Effector memory CD4-positive, alpha-beta T cell (primary cell): ENCODE measurements at places on chromosomes 12 and 14.

DNA sequence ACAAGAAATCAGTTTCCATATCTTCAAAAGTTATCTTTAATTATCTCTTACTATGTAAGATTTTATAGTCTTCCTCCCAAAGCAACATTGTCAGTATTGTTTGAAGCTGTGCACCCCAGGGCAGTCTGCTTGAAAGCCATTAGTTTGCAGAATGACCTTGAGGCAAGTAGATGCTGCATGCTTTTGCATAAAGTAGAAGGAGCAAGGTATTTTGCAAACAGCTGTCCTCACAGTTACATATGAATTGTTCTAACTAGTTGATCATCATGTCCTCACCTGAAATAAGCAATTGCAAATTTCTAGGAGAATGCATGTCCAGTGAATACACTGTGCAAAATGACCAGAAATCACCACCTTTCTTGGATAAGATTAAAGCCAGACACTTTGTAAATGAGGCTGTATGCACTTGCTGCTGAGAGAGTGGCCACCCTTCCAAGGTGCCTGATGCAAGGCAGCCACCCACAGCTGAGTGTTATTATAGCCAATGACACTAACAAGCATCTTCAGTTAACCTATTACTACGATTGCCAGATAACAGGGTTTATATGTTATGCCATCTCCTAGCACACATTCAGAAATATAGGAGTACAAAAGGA, 730.0 kb upstream of the TMEM132C start:
- no peak for DNase-seq

- peak; percentile 38 for DNase-seq
These were observed 14.1 kb upstream of the TMEM119 start for GRCh38 chr12:108611884-108612415.

DNA sequence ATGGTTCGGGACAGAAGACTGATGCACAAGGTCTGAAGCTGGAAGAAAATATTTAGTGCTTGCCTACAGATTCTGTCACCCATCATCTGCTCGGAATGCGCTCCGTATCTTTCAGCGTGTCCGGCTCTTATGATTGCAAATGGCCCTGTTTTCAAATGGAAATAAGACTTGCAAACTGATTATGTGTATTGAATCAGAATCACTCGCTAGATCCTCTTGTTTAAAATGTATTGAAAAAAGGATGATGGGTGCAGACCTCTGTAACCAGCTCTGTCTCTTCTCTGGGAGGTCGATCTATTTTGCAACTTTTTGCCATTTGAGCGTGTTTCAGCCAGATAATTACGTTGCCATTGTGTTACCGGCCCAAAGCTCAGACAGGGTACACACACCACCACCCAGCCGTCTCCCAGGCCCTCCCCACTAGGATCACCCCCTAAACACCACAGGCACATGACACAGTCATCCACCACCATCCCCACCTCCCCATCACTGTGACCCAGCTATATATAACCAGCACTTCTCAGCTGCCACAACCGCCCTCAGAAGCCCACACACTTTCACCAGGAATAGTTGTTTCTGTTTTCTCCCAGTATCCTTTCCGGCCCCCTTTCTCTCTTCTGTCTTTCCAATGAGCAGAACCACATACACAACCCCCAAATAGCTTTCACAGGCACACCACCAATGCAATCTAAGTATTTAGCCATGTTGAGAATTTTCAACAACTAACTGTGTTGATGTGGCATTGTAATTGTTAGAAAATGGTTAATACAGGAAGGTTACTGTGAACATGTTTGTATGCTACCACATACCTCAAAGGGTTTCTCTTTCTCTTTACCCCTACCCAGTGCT, 10.7 kb downstream of the NKX2-1 start:
- no peak for DNase-seq

- DNase-seq, result no peak
These were observed 880.0 kb downstream of the SLC16A7 start for GRCh38 chr12:60475825-60476224.

DNA sequence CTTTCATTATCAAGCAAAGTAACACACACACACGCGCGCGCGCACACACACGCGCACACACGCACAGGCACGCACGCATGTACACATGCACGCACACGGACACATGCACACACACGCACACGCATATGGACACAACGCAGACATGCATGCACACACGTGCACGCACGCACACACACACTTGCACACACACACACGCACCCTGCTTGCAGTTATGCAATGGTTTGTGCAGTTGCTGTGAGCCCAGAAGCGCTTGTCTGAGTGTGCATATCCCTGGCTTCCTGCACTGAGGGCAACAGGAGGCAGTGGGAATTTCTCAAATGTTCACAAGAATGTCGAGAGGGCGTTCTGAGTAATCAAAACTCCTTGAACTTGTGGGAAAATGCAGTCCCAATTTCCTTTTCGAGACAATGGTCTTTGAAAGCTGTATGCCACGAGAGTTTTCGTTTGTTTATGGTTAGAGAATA, 41.6 kb downstream of the NFKBIA start:
- no peak for DNase-seq

DNA sequence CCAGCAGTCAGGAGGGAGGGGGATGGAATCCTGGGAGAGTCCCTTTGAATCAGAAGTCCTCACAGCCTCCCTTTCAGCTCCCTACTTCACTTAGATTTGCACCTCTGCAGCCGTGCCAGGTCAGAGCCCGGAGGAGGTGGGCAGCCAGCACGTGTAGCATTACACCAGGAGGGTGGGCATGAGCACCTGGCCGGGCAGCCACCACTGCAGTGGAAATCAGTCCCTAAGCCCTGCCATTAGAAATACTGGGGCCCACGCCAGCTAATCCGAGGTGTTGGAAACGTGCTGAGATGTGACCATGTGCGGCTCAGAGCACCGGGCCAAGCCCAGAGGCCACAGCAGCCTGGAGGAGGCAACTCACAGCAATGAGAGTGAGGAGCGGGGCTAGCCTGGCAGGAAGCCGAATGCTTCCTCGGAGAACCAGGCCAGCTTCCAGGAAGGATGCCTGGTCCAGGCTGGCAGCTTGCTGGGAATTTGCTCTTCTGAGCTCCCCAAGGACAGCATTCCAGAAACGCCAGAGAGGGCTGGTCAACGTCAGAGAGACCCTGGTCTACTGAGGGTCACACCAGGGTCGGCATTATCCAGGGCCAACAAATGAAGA, 9.4 kb upstream of the CACNA2D4 start:
- no peak for DNase-seq

DNA sequence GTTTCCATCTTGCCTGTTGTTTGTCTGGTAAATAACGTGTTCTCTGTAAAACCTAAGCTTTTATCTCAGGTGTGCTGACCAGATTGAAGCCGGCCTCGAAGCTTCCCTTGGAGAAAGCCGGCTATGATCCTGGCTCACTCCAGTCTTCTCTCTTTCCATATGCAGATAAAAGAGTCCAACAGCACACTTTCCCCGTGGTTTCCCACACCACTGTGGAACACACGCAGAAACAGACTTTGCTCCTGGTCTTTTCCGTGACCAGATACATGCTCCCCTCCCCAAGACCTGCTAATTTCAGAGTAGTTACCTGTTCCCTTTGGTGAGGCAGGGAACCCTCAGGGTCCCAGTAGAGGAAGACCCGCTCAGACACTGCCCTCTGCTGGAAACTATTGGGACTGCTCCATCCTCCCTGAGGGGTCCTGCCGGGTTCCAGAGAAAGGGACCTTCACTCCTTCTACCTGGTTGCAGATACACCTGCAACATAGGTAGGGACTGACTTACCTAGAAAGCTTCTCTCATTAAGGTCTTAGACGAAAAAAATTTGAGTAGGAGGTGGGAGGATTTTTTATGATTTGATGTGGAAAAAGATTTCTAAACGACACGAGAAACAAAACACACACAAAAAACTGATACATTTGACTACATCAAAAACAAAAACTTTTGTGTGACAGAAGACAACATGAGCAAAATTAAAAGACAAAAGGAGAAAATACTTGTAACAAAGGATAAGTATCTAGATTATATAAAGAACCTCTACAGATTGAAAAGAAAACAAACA, 415.4 kb upstream of the CCDC196 start:
- peak; percentile 55 for DNase-seq

DNA sequence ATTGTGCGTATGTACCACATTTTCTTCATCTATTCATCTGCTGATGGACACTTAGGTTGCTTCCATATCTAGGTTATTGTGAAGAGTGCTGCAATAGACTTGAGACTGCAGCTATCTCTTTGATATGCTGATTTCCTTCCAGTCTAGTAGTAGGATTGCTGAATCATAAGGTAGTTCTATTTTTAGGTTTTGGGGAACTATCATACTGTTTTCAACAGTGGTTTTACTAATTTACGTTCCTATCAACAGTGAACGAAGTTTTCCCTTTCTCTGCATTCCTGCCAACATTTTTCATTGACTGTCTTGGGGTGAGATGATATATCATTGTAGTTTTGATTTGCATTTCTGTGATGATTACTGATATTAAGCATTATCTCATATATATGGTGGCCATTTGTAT, 482.2 kb downstream of the SLC16A7 start:
- DNase-seq, result no peak

DNA sequence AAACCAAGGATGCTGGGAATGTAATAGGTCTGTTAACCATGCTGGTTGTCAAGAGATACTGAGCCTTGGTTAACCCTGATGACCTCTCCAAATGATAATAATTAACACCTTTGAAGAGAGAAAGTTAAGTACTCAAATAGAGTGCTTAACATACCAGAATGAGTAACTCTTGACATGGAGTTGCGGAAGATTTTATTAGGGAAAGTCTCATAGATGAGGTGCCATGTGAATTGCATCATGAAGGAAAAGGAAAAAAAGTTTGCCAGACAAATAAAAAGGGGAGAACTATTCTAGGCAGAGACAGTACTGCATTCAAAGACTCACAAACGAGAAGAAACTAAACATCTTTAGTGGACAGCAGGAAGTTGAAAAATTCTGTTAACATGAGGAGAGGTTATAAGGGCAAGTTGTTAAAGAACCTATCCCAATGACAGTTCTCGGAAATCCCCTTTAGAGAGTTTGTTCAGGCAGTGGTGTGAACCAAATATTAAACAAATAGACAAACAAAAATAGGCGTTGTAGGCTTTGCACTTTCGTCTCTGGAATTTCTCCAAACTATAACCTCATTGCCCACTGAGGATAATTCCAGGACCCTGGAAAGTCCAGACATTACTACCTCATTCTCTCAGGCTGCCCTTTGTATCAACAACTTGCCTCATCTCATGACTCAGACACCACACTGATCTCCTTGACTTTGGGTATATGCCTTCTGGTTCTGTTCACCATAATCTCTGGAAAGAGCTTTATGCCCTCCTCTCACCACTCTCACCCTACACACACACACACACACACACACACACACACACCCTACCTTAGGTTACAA, 435.0 kb downstream of the GXYLT1 start:
- no peak for DNase-seq
